Activated naive CD4-positive, alpha-beta T cell treated with anti-CD3 and anti-CD28 coated beads, Interleukin-2, amount 50 U/mL, for 72 hours (primary cell): ENCODE measurements at places on chromosomes 5 and 9. TPM values are rescaled to one million over a fixed set of nuclear protein-coding genes. Genes with fewer than 3 reads are reported as not detected.

GRCh38 chr9:14190240-14190639 is 123.7 kb downstream of the NFIB start:
- no peak for DNase-seq

GRCh38 chr9:75964427-75964826 is 74.0 kb downstream of the PCSK5 start:
- DNase-seq: no peak

Gene DCAF12
- 42.4 TPM for total RNA-seq

GRCh38 chr5:132291026-132291425 is 3.2 kb upstream of the SLC22A4 start:
- no peak for DNase-seq

Gene TOPORS
- total RNA-seq: 20.9 TPM

DNA sequence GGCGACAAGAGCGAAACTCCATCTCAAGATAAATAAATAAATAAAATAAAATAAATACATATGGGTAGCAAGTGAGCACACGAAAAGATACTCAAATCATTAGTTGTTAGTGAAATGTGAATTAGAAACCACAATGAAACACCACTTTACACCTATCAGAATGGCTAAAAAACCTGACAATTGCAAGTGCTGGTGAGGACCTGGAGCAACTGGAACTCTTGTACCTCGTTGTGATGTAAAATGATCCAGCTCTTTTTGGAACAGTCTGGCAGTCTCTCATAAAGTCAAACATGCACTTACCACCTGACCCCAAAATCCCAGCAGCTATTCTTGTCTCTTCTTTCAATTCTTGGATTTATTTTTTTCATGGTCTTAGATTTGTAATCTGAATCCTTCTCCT is 69.2 kb upstream of the FBXW11 start:
- no peak for DNase-seq

Gene TSSK1B
- total RNA-seq: not detected

DNA sequence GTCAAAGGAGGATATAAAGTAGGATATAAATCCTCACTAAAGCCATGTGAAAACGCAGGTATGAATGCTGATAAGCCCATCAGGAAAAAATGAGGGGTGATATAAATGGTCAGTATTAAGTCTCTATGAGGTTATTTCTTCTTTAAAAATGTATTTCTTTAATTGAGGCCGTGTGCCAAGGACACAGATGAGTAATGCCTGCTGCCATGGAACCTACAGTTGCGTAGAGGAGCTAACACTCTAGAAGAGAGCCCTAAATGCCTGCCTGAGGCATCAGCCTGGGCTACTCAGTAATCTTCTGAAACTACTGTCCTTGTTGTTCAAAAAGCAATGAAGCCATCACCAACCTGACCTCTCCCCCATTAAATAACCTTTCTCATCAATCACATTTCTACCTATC is 84.9 kb downstream of the KLHL3 start:
- no peak for DNase-seq

GRCh38 chr5:41275813-41276512 is 62.6 kb upstream of the C6 start:
- no peak for DNase-seq

Gene BICD2
- 15.0 TPM for total RNA-seq

GRCh38 chr9:106757514-106757913 is 105.5 kb upstream of the ZNF462 start:
- DNase-seq: no peak

Gene OBP2A
- not detected for total RNA-seq

Gene PRLR
- total RNA-seq: not detected

Gene ITK
- total RNA-seq: 203 TPM

GRCh38 chr5:137367951-137368350 is 131.2 kb downstream of the SPOCK1 start:
- DNase-seq: no peak
